Cortex of kidney (tissue), 1 donor: ENCODE measurements at places on chromosomes 6 and 20.

DNA sequence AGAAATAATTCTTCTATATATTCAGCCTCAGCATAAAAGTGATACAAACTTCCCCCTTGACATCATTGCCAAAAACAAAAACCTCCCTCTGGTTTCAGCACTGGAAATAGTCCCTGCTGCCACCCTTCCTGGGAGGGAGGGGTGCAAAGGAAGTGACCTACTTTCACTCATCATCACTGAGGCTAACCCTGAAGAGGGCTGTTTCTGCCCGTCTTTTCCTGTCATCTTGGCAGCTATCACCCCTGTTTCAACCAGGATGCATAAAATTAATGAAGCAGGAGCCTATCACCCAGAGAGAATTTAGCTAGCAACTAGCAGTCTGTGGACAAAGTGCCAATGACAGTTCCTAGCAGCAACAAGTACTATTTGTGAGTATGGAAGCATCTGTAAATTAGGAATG lies 397.8 kb downstream of the LAMA2 start:
- no peak for DNase-seq

GRCh38 chr6:11413117-11413687 lies 124.3 kb upstream of the TMEM170B start:
- no peak for DNase-seq

DNA sequence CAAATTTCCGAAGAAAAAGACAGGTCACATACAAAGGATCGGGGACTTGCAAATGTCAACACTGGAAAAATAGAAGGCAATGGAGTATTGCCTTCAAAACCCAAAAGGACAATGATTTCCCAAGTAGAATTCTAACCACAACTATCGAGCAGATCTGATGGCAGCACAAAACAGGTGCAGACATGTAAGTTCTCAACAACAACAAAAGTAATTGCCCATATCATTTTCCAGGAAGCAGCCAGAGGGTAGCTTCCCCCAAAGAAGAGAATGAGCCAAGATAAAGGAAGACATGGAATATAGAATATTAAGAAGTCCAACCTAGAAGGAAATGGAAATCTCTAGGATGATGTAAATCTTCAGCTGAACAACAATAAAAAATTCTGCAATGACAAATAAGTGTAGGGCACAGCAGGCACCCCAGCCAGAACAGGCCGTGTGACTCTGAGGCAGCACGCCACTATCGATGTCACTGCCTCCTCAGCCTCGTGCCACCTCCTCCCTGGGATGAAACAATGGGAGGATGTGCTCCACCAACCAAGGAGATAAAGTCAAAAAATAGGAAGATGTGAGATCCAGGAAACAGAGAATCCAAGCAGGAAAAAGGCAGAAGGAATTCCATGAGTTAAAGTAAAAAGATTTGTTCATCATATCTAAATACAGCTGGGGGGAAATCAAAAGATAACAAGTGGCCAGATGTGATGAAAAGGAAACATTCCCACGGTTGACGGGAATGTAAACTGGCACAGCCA lies 34.1 kb downstream of the SERPINB1 start:
- DNase-seq, result no peak

DNA sequence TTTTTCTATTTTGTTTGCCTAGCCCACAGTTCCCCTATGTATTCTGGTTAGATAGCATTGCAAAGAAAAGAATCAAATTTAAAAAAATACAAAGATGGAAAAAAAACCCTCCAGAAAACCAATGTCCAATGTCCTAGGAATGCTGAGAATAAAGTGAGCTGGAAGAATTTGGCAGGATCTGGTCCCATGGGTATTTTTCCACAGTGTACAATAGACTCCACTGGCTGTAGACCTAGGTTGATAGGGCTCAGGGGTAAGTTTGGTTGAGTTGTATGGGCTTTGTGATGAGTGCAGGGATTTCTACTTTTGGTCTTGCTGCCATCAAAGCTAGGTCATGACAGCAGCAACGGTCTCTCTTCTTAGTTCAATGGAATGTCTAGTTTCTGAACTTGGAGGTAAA lies 41.5 kb downstream of the SLC22A2 start:
- DNase-seq, result no peak

DNA sequence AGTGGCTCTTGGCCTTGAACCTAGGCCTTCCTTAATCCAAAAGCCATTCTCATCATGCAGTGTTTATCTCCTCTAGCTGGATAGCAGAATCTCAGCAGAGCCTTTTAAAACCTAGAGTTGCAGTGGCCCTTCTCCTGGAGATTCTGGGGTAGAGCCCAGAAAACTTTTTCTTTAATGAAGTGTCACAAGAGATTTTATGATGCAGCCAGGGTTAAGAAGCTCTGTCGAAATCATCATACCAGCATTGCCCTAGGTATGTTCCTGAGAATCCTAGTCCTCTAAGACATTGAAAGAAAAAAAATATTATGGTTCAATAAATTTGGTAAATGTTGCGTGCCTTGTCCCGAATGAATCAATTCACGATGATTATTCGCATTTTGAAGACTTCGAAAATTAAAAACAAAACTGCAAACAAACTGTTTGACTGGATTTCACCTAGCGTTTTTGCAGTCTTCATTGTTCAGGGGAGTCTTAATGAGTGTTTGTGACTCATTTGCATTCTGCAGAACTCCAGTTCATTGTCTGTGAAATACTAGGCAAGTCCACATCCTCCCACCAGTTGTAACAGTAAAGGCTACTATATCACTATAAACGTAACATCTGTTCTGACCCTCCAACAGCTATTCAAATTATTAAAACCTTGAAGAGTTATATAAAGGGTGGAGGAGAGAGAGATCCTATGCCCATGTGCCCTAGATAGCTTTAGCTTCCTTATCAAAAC lies 198.6 kb downstream of the UST start:
- DNase-seq, result no peak

DNA sequence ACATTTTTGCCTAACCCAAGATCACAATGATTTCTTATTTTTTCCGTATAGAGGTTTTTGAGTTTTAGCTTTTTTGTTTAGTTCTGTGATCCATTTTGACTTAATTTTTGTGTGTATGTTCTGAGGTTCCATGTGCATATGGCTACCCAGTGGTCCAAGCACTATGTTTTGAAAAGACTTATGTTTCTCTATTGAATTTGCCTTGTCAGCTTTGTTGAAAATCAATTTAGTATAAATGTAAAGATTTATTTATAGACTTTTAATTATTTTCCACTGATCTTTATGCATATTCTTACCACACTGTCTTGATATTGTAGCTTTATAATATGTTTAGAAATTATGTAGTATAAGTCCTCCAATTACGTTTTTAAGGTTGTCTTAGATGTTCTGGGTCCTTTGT lies 10.2 kb downstream of the TM9SF4 start:
- DNase-seq, result no peak

- DNase-seq, result no peak
These were observed 38.6 kb downstream of the OVOL2 start for GRCh38 chr20:18019068-18019467.

DNA sequence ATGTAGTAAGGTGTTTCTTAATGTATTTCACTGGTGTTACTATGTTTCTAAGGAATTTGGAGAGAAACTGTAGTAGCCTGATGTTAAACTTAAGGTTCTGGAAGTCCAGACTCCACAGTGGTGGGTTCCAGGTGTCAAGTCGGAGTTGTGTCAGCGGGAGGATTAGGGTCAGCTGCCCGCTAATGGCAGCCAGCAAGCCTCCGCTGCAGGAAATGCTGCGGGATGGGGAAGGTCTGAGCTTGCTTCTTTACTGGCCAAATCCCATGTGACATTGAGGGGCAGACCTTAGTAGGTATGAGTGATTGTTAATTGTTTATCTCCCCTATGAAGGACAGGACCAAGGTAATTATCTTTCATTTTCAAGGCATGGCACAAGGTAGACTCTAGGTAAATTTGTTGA lies 3.7 kb upstream of the ARID1B start:
- no peak for DNase-seq

DNA sequence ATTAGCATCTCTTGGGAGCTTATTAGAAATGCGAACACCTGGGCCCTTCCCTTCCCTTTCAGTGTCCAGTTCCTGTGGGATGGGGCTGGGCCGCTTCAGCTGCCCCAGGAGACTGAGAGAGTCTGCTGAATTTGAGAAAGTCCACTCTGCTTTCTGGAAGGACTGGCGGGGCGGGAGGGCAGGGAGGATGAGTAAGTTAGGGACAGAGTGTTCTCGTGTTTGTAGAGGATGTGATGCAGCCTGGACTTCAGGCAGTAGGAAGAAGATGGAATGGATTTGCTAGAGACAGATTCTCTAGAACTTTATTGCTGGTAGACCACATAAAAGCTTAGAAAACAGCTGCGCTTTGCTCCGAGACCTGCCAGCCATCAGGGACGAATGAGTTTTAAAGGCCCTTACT lies 1.1 kb upstream of the TULP4 start:
- no peak for DNase-seq

- DNase-seq, result no peak
These were observed 71.1 kb downstream of the STMND1 start for GRCh38 chr6:17172836-17173470.
